ENCODE measurements at places on chromosomes 6 and 20. TPM values are rescaled to one million over a fixed set of nuclear protein-coding genes. Genes with fewer than 3 reads are reported as not detected.

The HFE gene
- total RNA-seq, result 6.3 TPM

The C20orf144 gene
- total RNA-seq, result not detected

The BYSL gene
- 41.8 TPM for total RNA-seq

The SYCP2L gene
- not detected for total RNA-seq

The CGAS gene
- total RNA-seq, result 7.4 TPM

The ATAT1 gene
- 20.2 TPM for total RNA-seq

The TSPO2 gene
- not detected for total RNA-seq

The MDFI gene
- total RNA-seq, result 45.8 TPM

The TCF21 gene
- total RNA-seq, result not detected
